ENCODE measurements at places on chromosomes 6 and 20. TPM values are rescaled to one million over a fixed set of nuclear protein-coding genes. Genes with fewer than 3 reads are reported as not detected.

Gene TMEM242
- 14.8 TPM for total RNA-seq

DNA sequence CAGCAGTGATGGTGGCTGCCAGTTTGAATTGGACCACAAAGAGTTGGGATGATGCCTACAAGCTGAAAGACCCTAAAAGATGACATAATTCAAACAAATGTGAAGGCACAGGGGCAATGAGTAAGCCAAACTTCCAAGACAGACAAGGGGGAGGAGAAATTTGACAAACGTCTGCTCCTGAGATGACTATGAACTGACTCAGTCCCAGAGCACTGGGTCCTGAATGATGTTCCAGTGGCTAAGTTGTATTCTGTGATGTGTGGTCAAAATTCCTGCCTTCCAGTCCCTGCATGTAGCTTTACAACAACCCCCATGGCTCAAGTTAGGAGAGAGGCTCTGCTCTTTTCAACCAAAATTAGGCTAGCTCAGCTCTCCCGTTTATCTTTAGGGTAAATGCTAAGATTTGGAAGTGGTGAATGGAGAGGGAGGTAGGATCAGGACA is 86.1 kb upstream of the SIRPA start:
- DNase-seq: no peak

DNA sequence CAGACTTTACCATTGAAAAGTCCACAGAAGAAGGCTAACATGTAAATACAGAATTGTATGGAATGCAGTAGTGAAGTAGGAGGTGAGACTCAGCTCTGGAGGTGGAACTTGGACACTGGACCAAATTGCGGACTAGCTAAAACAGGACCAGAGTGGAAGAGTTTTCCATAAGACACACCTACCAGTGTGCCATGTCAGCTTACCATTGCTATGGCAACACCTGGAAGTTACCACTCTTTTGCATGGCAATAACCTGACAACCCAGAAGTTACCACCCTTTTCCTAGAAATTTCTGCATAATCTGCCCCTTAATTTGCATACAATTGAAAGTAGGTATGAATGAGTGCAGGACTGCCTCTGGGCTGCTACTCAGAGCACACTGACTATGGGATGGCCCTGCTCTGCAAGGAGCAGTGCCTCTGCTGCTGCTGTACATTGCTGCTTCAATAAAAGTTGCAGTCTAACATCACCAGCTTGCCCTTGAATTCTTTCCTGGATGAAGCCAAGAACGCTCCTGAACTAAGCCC is 569.6 kb upstream of the FLRT3 start:
- no peak for DNase-seq

Gene FOXA2
- not detected for total RNA-seq

Gene HLA-DRA
- 79.4 TPM for total RNA-seq

DNA sequence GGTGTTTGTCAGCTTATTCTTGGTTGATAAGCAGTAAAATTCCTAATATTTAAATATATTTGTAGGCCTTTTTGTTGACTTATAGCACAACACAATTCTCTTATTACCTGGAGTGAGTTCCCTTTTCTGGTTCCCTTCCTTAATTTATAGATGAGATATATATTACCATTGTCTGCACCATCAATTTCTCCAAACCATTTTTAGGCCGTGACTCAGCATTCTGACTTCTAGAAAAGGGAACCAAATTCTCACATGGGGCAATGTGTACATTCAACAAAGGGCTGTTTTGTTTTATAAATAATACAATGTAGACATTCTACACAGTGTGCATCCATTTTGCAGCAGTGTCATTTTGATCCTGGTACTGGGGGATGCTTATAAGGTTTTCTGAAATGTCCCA is 52.8 kb downstream of the NCOA7 start:
- no peak for DNase-seq

DNA sequence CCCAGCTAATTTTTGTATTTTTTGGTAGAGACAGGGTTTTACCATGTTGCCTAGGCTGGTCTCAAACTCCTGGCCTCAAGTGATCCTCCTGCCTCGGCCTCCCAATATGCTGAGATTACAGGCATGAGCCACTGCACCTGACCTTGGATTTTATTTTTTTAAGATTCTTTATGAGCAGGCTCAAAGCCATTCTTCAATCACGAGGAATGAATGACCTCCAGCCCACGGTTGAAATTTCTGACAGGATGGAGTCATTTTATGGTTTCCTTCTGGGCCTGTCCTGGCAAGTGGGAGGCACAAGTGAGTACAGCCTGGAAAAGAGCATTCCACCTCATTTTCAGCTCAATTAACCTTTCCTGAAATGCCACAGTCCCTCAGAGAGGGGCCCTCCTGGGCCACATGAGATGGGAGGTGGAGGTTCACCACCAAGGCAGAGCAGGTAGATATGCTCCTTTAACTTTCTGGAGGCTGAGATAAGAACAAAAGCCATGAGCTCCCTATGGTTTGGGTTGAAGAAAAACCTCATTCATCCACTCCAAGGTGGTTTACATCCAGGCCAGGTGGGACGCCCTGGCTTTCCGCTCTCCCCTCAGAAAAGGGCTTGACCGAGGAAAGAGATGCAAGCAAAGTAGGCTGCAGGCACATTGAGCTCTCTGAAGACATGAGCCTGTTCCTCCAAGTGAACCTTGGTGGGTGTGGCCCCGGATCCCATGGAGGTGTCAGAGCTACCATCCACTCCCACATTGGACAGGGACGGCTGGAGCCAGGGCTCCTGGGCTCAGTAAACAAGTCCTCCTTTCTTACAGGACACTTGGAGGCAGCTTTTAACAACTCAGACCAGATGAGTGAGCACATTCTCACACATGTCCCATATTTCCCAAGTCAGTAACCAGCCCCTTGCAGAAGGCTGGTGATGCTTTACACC is 208.5 kb upstream of the SSTR4 start:
- DNase-seq: no peak

Gene RAMACL
- total RNA-seq: 0.74 TPM

GRCh38 chr20:4053071-4053919 is 37.9 kb upstream of the RNF24 start:
- DNase-seq: no peak

Gene HCRTR2
- total RNA-seq: not detected

- peak; percentile 52 for DNase-seq
Measured at GRCh38 chr6:125294925-125295324, 6.8 kb downstream of the HDDC2 start.

Gene SIRT5
- 39.4 TPM for total RNA-seq

GRCh38 chr20:24911461-24911860 is 37.6 kb upstream of the CST7 start:
- DNase-seq: no peak

Gene TPD52L1
- 14.9 TPM for total RNA-seq

GRCh38 chr20:50434321-50434652 is 75.9 kb upstream of the PTPN1 start:
- no peak for DNase-seq

GRCh38 chr6:112372226-112372806 is 25.2 kb downstream of the RFPL4B start:
- DNase-seq: no peak

Gene EPHA7
- 12.3 TPM for total RNA-seq

DNA sequence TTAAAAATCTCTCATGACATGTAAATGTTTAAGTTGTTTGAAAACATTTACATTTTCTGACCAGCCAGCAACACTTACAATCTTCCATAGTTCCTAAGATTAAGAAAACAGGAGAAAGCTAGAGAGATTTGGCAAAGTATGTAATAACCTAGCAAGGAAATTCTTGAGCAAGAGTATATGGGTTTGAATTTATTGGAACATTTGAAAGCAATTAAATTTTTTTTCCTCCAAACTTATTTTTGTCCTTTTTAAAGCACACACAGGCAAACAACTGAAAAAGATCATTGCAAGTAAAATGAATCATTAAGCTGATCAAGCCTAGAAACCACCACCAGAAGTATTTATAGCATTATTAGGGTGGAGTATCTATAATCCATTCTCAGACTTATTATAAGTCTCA is 20.1 kb upstream of the ZNF217 start:
- no peak for DNase-seq

DNA sequence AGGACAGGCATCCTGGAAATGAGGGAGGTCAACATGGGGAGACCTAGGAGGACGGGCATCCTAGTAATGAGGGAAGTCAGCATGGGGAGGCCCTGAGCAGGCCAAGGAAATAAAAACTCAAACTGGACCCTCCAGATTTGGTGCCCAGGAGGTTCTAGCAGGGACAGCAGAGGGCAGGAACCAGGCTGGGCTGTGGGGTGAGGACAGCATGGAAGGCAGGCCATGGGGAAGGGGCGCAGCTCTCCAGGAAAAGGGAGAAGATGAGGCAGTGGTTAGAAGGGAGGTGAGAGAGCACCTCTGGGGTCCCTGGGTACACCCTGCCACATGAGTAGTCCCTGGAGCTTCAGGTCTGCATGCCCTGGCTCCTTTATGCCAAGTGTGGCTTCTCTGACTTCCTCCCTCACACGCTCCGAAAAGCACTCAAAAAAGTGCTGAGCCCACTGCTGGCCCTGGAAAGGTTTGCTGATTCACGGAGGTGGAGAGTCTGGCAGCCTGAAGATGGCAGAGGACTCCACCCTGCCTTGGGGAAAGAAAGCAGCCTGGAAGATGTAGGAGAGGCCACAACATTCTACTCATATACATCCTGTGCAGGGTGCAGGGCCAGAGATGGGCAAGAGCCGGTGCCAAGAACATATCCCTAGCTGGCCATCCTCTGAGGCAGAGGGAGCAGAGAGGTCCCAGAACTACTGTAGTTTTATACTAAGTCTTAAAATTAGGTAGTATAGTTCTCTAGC is 154.9 kb downstream of the MRPL14 start:
- peak; percentile 68 for DNase-seq

GRCh38 chr6:132728616-132729015 is 14.8 kb upstream of the VNN1 start:
- DNase-seq: no peak

DNA sequence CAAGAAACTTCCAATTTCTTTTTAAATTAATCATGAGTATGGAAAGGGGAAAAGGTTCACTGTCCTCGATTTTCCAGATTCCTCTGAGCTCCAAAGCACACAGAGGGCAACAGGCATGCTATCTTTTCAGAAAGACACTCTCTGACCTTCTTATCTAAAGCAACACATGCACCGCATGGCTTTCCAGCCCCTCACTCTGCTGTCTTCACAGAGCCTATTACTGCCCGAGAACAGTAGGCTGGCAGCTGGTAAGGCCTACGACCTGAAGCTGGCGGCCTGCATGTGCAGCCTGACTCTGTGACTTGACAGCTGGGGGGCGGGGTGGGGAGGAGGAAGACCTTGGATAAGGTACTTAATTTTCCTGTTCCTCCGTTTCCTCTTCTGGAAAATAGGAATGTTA is 86.3 kb downstream of the ELOVL4 start:
- no peak for DNase-seq

DNA sequence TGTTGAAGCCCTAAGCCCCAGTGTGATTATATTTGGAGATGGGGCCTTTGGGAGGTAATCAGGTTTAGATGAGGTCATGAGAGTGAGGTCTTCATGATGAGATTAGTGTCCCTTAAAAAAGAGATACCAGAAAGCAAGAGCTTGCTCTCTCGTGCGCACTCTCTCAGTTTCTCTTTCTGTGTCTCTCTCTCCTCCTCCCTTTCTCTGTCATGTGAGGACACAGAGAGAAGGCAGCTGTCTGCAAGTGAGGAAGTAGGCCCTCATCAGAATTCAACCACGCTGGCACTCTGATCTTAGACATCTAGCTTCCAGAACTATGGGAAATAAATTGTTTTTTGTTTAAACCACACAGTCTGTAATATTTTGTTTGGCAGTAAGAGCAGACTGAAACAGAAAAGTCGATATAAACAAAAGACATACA is 180.5 kb downstream of the IBTK start:
- no peak for DNase-seq

- DNase-seq: no peak
Measured at GRCh38 chr6:37980222-37980595, 160.7 kb downstream of the ZFAND3 start.
